ENCODE measurements at places on chromosomes 1 and 21.

DNA sequence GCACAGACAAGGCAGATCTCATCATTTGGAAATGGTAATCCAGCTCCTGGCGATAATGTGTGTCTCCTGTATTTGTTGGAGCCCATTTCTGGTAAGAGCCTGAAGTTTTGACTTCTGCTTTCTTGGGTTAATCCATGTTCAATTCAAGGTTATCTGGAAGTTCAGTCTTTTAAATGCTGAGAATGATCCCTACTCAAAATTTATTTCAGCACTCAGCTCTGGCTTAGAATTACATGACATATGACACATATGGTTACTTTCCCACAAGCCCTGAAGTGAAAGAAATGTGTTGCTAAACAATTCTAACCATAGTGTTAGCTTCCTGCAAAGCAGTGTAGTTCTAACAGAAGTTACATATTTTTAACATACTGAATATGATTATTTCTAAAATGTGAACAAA is 2.7 kb downstream of the PTGFR start:
- no peak for DNase-seq

- DNase-seq = no peak
Measured at GRCh38 chr1:218874313-218874712, 299.4 kb upstream of the LYPLAL1 start.

DNA sequence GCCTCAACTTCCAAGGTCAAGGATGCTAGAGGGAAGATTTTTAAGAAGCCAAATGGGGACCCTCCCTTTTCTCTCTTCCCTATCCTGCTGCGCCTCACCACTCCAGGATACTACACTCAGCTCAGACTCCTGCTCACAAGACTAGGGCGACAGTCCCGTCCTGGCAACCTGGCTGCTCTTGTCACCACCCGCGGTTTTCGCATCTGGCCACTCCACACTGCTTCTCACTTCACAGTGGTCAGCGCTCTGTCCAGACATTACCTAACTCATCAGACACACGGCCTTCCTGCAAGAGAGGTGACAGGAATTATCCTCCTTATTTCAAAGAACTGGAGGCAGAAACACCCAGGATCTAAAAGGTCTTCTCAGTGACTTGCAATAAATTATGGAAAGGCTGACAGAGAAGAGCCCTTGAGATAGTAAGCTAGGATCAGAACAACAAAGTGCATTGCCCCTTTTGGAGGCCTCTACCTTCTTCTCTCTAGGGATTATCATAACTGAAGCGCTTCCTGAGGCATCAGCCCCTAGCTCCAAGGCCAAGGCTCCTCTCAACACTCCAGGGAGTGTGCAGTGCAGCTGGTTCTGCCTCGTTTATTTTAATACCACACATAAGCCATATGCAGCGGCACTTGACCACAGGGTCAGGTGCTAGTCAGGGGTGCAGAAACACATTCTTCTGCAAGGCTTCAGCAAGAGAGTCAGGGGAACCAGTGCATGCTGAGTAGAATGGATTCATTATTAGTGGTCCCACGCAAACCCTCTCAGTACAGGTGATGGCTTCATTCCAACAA is 41.9 kb downstream of the ASTN1 start:
- no peak for DNase-seq

GRCh38 chr1:234656944-234657654 is 47.1 kb upstream of the IRF2BP2 start:
- DNase-seq = peak; percentile 41

- DNase-seq = no peak
Measured at GRCh38 chr1:114496089-114496488, 14.9 kb downstream of the TRIM33 start.

- DNase-seq = no peak
Measured at GRCh38 chr1:52670604-52671003, 27.5 kb downstream of the COA7 start.

DNA sequence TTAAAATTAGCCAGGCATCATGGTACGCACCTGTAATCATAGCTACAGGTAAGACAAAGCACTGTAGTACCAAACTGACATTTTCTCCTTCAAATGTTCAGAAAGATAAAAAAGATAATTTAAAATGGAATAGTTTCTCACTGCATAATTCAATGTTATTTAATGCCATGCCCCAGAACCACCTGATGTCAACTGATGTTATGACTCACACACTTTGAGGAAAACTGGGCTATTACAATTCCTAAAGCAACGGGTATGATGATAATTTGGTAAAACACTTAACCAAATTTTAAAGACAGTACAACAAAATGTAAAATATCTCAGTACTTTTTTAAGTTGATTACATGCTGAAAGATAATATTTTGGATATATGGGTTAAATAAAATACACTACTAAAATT is 22.9 kb upstream of the PLEKHO1 start:
- DNase-seq = no peak

GRCh38 chr1:181102841-181103240 is 14.3 kb downstream of the IER5 start:
- DNase-seq = no peak

- DNase-seq = no peak
Measured at GRCh38 chr1:62487956-62488355, 51.1 kb downstream of the USP1 start.

- no peak for DNase-seq
Measured at GRCh38 chr1:36570006-36570405, 87.3 kb upstream of the CSF3R start.

DNA sequence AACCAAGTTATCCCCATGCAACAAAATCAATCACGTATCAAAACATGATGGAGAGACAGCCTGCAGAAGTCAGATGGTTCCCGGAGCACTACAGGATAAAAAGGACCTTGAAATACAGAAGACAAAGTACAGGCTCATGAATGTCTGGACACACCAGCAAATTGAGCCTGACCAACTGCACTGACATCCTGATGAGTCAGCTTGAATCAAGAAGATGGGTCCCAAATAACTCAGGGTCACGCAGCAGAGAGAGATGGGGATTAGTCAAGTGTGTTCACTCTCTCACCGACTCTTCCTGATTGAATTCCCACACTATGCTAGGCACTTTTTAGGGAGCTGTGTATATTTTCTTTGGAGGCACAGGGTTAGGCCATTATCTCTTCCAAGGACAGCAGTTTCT is 71.1 kb upstream of the DIRAS3 start:
- DNase-seq = no peak

- no peak for DNase-seq
Measured at GRCh38 chr1:44532567-44532944, 127.5 kb downstream of the RNF220 start.

GRCh38 chr1:113401728-113402127 is 11.4 kb downstream of the MAGI3 start:
- no peak for DNase-seq

DNA sequence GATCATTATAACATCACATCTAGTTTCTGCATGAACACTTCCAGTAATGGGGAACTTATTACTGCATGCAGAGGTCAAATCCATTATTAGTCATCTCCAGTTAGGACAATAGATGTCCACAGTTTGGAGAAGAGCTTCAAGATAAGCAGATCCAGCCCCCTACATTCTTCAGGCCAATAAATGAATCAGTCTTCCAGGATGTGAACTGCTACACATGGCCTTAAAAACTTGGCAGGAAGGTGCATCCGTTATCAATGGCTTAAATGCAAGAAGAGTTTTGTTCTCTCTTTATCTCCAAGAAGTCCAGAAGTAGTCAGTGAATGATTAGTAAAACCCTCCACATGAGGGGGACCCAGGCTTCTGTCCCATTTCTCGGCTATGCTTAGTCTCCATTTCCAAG is 70.8 kb downstream of the DMRTA2 start:
- no peak for DNase-seq

GRCh38 chr21:33273044-33273443 is 6.9 kb downstream of the IL10RB start:
- no peak for DNase-seq

- DNase-seq = no peak
Measured at GRCh38 chr1:171367436-171367835, 53.5 kb downstream of the FMO4 start.

DNA sequence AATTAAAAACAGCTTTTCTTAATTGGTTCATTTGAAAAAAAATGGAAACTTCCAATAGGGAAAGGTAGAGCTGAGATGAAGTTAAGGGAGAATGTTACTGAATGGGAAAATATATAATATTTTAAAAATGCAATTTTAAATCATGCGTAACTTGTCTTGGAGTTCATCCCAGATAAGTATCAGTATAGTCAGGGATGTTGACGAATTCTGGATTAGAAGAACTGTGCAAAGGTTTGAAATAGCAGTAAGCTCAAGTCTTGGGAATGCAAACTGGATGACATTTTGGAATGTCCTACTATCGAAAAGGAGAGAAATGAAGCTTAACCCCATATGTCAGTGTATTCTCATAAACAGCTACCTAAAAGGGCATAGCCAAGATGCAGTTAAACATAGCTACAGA is 4.0 kb upstream of the ST6GALNAC3 start:
- no peak for DNase-seq

DNA sequence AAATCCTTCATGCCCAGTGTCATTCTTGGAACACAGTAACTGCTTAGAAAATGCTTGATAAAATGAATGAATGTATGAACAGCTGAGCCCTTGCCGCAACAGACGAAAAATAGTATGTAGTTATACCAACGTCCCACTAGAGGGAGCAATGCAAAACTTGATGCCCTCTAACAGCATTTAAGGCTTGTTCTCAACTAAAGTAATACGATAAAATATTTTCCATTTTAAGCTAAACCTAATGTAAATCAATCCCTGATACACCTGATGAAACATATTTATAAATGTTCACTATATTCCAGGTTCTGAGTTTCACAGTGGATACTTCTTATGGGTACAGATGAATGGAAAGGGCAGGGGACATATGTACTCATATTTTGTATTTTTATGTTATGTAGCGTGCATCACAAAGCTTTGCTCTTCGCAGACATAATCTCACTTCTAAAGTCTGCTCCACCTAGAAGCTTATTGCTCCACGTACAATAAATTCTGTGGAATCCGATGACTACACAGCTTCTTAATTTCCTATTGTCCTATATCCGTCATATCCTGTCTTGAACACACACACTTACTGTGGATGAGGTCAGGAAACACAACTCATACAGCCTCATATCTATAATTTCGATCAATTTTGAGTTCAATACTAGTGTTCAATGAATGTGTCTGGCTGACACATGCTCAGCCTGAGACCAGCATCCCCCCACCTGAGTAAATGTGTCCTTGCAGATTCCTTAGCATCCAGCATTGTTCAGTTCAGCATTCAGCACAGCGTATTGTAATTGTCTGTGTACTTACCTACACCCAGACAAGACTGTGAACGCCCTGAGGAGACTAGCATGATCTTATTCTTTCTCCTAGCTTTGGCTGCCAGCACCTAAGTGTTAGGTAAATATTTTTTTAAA is 4.4 kb upstream of the UTP25 start:
- peak; percentile 60 for DNase-seq

GRCh38 chr1:50796272-50796671 is 163.8 kb downstream of the FAF1 start:
- no peak for DNase-seq

GRCh38 chr1:68442822-68443556 is 6.8 kb downstream of the RPE65 start:
- peak; percentile 42 for DNase-seq

DNA sequence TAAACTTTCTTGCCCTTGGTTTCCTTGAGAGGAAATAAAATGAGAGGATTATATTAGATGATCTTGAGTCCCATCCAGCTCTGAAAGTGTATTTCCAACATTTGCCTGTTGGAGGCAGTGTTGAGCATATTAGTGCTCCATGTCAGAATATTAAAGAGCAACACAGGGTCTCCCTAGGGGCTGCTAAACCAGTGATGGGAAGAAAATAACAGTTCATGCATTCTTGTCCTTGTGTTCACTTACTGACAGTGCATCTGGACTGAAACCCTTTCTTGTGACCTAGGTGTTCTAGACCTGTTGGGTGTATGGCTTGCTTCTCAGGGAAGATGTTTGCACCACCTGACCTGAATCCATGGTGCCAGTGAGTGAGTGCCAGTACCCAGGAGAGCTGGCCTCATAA is 124.7 kb upstream of the KIAA0040 start:
- DNase-seq = peak; percentile 40

DNA sequence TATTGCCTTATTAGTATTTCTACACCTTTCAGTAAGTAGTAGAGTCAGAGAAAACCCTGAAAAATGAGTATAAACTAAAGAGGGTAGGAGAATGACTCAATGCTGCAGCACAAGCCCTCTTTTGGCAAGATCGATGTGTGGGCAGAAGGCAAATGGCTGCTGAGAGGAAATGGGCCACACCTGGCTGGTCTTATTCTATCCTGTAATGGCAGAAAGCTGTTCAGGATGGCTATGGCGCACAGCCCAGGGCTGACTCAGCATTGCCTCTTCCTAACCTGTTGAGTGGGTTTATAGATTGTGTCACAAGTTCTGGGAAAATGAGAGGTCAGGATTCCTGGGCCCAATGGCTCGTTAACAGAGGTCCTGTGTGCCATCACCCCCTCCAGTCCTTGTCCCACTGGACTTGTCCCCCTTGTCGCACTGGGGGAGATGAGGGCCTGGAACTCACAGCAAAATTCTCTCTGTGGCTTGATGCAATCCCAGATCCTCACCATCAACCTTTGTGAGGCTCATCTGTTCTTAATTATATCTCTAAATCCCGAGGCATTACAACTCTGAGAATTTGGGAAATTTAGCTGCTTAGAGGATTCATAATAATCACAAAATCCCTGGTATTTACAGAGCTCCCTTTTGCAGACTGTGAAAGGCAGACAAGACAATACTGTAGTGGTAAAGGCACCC is 13.2 kb downstream of the HMGB4 start:
- no peak for DNase-seq

DNA sequence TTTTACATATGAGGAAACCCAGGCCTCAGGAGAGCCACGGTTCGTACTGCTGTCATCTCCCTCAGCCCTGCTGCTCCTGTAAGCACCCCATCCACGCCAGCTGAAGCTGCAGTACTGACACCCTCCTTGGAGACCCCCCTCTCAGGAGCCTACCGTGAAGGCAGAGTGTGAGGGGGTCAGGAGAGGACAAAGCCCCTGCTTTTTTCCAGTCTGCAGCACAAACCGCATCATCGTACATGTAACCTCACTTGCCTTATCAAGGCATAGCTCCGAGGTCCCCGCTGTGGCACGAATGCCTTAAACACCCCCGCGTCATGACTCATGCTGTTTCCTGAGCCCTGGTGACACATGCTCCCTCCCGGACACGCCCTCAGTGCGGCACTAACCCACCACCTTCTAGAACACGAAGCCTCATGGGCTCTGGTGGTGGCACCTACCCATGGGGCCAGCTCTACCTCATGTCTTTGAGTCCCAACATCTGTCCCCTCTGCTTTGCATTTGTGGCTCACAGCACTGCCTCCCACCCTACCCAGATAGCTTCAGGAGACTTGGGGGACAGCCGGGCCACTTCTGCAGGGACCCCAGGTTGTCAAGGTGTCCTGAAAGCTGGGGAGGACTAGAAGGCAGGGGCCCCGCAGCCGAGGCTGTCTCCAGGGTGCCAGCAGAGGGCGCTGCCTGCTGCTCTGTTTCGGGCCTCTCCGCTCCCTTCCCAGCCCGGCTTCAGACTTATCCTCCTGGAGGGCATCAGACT is 4.9 kb downstream of the SH3BGRL3 start:
- DNase-seq = peak; percentile 80

GRCh38 chr1:164613176-164613575 is 54.2 kb downstream of the PBX1 start:
- no peak for DNase-seq

- DNase-seq = no peak
Measured at GRCh38 chr1:59919746-59920145, 6.8 kb downstream of the CYP2J2 start.

- DNase-seq = peak; percentile 55
Measured at GRCh38 chr21:35528116-35529042, 479.3 kb upstream of the RUNX1 start.
